ENCODE measurements at places on chromosomes 1 and 21. TPM values are rescaled to one million over a fixed set of nuclear protein-coding genes. Genes with fewer than 3 reads are reported as not detected.

- DNase-seq: no peak
These were observed 321.8 kb downstream of the ZP4 start for GRCh38 chr1:237568955-237569354.

- DNase-seq: no peak
These were observed 88.9 kb upstream of the NGF start for GRCh38 chr1:115426956-115427355.

PLPPR5 gene
- total RNA-seq: not detected

DNA sequence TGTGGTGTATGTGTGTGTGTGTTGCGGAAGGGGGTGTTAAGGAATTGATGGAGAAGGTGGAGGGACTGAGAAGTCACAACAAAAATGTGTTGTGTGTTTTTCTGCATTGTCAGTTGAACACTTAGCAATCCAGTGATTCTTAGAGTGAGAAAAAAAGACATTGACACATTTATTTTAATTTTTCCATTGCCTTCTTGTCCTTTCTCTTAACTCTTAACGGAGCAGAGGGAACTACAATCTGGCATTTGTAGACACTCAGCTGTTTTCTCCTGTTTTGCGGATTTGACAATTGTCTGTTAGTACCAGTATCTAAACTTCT, 725 bp downstream of the C1orf53 start:
- DNase-seq: no peak

GRCh38 chr1:61299463-61299862, 217.1 kb downstream of the NFIA start:
- no peak for DNase-seq

DNA sequence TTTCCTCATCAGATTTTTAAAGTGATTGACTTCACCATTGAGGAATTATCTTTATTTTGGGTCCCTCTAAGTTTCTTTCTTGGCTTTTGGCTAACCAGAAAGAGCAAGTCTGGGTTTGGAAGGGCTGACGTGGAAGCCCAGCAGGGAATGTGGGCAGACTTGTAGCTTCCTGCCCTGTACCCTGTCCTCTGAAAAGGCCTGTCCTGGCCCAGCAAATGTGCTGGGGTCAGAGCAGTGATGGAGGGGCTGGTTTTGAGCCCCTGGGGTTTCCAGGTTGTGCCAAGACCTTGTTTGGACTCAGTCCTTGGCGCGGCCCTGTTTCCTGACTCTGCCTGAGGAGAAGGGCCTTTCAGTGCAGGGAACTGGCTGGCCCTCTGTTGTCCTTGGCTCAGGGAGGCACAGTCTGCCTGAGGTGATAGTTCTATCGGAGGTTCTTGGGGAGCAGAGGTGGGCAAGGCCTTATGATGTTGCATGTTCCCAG, 72.1 kb downstream of the UCK2 start:
- no peak for DNase-seq

- no peak for DNase-seq
These were observed 80.9 kb downstream of the PCBP3 start for GRCh38 chr21:45724345-45724961.
